ENCODE measurements at places on chromosomes 12 and 14.

- no peak for DNase-seq
These were observed 21.3 kb downstream of the SETD1B start for GRCh38 chr12:121825041-121825523.

- DNase-seq, result no peak
These were observed 25.2 kb upstream of the OAS1 start for GRCh38 chr12:112881602-112882001.

GRCh38 chr14:35897616-35898111, 71.5 kb downstream of the BRMS1L start:
- DNase-seq, result no peak

DNA sequence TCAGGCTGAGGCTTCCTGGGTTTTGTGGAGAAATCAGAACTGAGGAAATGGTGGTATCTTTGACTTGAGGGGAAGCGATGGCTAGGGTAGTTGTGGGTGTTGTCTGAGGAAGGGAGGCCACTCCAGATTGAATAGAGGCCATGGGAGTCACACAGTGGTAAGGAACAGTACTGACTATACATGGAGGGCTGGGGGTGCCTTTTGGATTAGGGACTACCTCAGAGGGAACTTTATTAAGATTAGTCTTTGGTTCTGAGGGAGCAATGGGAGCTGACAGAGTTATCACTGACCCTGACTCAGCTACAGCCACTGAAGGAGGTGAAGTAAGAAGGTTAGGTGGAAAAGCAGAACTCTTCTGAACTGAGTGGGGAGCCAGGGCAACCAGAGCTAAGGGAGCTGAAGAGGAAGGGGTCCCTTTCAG, 4.4 kb downstream of the NACA start:
- DNase-seq, result no peak

DNA sequence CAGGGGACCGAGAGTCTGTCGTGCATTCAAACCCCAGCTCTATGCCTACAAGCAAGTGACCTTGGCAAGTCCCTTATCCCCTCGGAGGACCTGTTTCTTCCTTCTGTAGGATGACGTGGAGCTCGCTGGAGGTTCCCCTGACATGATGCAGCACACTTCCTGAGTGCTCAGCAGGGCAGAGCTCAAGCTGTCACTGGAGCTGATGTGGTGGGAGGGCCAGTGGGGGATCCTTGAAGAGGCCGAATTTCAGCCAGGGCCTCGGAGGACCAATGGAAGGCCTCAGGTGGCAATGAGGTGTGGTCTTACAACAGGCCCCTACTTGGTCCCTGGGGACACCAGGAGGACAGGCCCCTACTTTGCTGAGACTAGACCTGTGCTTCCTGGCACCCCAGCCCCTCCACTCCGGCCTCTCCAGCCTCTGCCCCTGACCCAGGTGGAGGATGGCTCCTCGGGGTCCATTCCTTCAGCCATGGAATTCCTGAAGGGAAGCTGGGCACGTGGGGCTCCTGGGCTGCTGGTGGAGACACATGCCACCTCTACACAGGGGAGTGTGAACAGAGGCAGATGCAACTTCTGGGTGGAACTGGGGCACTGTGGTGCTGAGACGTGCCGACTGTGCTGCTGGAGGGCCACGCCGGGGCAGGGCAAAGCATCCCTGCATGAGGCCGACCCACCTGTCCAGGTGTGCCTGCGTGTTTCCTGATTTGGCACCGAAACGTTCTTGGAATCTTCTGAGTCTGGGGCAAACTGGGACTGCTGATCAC, 18.7 kb upstream of the KIF26A start:
- DNase-seq, result no peak

GRCh38 chr12:56957229-56958052, at the start of gene RDH16:
Gene RDH16, minus strand, starts transcription at chr12:56957608. Its CDS starts 146 bp downstream, at chr12:56957462.
- no peak for DNase-seq

DNA sequence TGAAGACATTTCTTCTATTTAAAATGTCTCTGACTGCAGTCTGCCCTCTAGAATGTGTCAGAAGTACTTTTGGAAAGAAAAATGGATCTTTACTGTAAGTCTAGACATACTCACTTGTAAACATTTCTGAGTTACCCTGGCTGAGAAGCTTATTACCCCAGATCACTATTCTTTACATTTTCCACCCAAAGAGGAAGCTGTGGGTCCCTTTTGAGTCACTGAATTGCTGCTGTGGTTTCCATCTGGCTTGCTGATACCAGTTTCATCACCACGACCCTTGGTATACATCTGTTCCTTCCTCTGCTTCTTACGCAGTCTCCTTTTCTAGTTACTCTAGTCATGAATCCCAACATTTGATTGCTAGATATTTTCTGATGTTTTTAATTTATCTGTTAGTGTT, 20.2 kb upstream of the CLEC4D start:
- peak; percentile 2 for DNase-seq

- DNase-seq, result no peak
These were observed 59.9 kb downstream of the DDHD1 start for GRCh38 chr14:53093206-53093605.

- peak; percentile 60 for DNase-seq
These were observed 50.3 kb upstream of the PPP2R5C start for GRCh38 chr14:101711041-101711856.

DNA sequence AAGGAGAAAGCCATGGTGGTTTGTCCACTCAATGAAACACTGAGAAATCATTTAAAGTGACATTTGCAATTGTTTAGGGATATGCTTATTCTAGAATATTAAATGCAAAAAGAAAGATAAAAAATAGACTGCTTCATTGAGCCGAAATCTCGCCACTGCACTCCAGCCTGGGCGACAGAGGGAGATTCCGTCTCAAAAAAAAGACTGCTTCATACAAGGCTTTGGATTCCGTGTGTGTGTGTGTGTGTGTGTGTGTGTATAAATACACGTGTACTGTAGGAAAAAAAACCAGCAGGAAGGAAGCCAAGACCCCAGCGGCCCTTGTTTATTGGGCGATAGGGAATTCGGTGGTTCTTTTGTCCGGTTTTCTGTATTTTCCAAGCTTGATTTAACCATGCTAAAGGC, 3.2 kb upstream of the ZNF839 start:
- DNase-seq, result no peak

- DNase-seq, result no peak
These were observed 58.9 kb downstream of the MOK start for GRCh38 chr14:102246071-102246470.

GRCh38 chr12:52666471-52666870, 13.7 kb downstream of the KRT1 start:
- no peak for DNase-seq

- no peak for DNase-seq
These were observed 163.7 kb upstream of the CLEC14A start for GRCh38 chr14:38419579-38419978.

GRCh38 chr12:105587237-105587636, 256.7 kb downstream of the C12orf75 start:
- DNase-seq, result no peak

DNA sequence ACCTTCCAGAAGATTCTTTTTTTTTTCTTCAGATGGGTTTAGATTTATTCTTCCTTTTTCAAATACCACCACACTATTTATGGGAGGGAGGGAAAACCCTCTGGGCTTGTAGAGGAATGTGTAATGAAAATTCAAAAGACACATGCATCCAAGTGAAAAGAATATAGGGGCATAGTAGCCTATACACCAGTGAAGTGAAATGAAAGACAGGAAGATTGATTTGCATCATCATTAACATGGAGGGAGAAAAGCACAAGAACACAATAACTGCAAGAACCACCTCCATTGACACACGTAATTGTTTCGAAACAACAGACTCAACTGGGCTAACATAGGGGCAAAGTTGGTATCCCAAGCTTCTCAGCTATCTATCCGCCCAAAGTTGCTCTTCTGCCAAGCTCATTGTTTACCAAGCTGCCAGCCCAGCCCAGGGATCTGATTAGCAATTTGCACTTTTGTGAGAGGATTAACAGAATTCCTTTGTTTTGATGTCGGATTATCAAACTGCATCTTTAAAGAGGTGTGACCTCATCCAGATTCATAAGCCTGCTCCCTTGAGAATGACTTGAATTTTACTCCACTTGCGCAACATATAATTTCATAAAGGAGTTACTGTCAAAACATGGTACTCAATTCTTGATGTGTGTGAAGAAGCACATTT, 430.5 kb upstream of the SOX5 start:
- DNase-seq, result no peak

DNA sequence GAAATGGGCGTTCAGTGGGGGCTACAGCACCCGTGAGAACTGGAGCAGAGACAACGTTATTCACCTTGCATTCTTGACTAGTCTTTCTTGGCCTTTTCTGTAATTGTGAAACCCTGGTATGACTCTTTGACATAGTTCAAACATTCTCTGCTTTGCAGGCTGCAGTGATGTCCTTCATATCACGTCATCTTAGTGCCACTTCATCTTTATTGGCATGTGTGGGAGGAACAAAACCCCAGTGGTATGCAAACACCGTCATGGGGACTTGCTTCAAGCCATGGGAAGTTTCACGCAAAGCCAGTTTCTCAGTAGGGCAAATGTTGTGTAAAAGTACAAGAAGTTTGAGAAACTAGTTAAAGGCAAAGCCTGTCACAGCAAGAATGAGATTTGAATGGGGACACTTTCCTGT, 20.2 kb upstream of the DUSP16 start:
- DNase-seq, result no peak

DNA sequence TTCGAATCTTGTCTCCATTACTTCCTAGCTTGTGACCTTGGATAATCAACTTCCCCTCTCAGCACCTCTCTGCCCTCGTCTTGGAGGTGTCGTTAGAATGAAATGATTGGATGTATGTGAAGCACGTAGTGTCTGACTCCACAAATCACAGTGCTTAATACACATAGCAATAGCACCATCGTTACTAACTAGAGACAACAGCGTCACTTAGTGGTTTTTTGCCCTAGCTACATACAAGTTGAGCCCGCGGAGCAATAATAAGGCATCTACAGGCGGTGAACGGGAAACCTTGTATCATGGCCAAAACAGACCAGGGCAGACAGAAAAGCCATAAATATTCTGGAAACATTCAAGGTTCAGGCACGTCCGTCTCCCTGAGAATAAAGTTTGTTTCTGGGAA, 154.9 kb downstream of the ASCL4 start:
- DNase-seq, result no peak

DNA sequence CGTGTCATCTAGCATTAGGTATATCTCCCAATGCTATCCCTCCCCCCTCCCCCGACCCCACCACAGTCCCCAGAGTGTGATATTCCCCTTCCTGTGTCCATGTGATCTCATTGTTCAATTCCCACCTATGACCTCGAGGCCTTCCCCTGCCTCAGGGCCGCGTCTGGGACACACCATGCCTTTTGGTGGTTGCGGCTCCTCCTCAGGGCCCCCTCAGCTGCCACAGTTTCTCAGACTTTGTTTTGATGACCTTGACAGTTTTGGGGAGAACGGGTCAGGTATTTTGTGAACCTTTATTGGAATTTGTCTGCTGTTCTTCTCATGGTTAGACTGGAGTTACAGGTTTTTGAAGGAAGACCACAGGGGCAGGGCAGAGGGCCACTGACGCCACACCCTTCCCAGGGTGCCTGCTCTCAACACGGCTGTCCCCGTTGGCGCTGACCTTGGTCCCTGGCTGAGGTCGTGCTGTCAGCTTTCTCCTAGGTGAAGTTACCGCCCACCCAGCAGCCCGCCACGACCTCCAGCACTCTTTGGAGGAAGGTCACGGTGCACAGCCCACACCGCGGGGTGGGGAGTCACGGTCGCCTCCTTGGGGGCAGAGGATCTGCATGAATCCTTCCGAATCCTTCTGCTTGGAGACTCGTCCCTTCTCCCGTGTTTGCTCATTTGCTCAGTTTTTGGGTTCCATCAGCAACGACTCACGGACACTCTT, 130.5 kb downstream of the KIF26A start:
- no peak for DNase-seq

- DNase-seq, result no peak
These were observed 8.2 kb upstream of the BATF start for GRCh38 chr14:75513911-75514672.

GRCh38 chr14:22438742-22439141, 150.3 kb downstream of the DAD1 start:
- no peak for DNase-seq

- no peak for DNase-seq
These were observed 48.8 kb downstream of the SLC38A1 start for GRCh38 chr12:46219877-46220655.

- DNase-seq, result no peak
These were observed 253.1 kb downstream of the BCAT1 start for GRCh38 chr12:24695657-24696329.

- no peak for DNase-seq
These were observed 18.1 kb downstream of the DYRK2 start for GRCh38 chr12:67666605-67667004.

- no peak for DNase-seq
These were observed 126.3 kb upstream of the DHRS4 start for GRCh38 chr14:23827100-23827892.

DNA sequence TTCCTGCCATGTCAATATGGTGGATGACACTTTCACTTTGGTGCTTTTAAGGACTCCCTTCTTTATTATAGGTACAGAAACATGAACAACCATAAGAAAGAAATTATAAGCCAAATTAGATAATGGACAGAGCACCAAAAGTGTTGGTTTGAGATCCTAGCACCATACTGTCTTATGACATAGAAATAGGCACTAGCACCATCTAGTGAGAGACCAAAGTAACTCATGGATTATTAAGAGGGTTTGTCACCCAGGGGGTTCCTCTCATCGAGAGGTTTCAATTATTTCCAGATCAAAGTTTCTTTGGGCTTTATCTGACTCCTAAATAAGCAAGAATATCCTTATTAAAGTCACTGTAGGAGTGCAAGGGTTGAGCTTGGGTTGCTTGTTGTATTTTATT, 153.0 kb upstream of the DIO2 start:
- DNase-seq, result no peak

DNA sequence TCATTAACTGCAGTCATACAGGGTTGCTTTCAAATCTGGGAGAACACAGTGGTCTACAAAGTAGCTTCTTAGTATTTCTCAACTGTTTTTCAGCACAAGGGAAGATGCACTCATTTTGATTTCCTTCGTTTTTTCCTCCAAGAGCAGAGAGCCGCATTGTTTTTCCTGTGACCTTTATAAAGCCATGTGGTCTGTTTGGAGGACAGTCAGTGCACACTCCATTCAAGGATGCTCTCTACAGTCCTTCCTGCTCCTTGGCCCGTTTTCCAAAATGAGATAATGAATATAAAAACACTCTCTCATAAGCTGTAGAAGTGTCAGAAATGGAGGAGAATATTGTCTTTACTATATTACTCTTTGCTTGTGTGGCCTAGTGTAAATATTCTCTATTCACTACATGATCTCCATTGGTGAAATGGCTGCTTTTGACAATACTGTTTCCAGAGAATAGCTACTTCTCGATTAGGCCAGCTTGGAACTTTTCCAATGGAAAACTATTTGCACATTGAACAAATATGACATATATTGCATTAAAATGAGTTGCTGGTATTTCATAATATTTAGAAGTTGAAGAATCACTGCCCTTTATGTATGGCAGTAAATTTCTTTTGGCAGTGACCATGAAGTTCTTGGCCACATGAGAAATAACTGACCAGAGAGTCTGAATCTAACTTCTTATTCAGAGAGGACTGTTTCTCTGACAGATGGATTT, 393.1 kb upstream of the RGS6 start:
- DNase-seq, result no peak

DNA sequence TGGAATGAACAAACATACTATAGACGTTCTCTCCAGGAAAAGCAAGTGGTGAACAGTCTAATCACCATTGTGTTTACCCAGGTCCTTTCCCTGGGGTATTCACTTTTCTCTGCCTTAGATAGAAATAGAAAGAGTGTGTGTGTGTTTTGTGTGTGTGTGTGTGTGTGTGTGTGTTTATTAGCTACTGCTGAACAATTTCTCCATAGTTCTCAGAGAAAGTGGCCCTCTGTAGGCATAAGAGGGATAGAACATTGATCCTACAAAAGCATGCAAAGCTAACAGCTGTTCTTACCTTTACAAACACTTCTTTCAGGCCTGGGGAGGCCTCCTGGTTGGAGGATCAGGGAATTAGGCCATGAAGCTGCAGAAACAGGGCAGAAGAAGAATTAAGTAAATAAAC, 665.7 kb upstream of the TBX3 start:
- no peak for DNase-seq
